ENCODE measurements at places on chromosomes 4 and X.
A peak's percentile ranks its signal among the peaks of the same experiment; 100 is the strongest.

DNA sequence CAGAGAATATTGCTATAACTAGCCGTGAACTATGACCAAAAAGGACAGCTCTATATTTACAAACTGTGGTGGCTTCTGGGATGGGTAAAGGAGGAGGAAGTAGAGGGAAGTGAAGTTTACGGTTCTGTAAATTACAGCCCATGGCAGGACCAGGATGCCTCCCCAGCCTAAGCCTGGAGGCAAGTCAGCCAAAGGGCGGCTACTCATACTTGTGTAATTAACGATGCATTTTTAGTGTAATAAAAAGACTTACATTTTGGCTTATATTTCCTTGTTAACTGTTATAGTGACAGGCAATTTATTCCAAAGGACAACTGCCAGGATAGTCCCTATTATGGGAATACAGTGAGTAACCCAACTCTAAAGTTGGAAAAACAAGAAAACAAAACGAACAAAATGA is 139.9 kb upstream of the OTUD4 start:
- no peaks in the 10 kb centered on the region for H3K36me3 ChIP-seq
- no peak overlapping the region for H3K4me3 ChIP-seq
- no peak overlapping the region for H3K27ac ChIP-seq
- H3K4me1 ChIP-seq: no peaks in the 10 kb centered on the region
- DNase-seq: no peak
- peaks cover 8% of the 10 kb centered on the region for H3K27me3 ChIP-seq

- no peaks in the 10 kb centered on the region for H3K36me3 ChIP-seq
- DNase-seq: peak; percentile 78
- H3K4me3 ChIP-seq: peak overlapping the region; percentile 53
- no peaks in the 10 kb centered on the region for H3K27me3 ChIP-seq
- H3K4me1 ChIP-seq: peaks cover 28% of the 10 kb centered on the region
- H3K27ac ChIP-seq: peak overlapping the region; percentile 82
These were observed 34.8 kb downstream of the UBE2K start for GRCh38 chr4:39732728-39733127.

- H3K27me3 ChIP-seq: no peaks in the 10 kb centered on the region
- no peak for DNase-seq
- no peak overlapping the region for H3K4me3 ChIP-seq
- H3K4me1 ChIP-seq: no peaks in the 10 kb centered on the region
These were observed 1283.8 kb upstream of the PABPC4L start for GRCh38 chr4:135485371-135485770.

GRCh38 chrX:154738011-154738738 is 12.7 kb downstream of the GAB3 start:
- peaks cover 55% of the 10 kb centered on the region for H3K4me1 ChIP-seq
- peak overlapping the region; percentile 52 for H3K27ac ChIP-seq
- no peak overlapping the region for H3K4me3 ChIP-seq
- H3K36me3 ChIP-seq: no peaks in the 10 kb centered on the region
